NCI-H1436 treated with DMSO at 0.1 percent for 48 hours (cell line): ENCODE measurements at places on chromosomes 6 and 20.

DNA sequence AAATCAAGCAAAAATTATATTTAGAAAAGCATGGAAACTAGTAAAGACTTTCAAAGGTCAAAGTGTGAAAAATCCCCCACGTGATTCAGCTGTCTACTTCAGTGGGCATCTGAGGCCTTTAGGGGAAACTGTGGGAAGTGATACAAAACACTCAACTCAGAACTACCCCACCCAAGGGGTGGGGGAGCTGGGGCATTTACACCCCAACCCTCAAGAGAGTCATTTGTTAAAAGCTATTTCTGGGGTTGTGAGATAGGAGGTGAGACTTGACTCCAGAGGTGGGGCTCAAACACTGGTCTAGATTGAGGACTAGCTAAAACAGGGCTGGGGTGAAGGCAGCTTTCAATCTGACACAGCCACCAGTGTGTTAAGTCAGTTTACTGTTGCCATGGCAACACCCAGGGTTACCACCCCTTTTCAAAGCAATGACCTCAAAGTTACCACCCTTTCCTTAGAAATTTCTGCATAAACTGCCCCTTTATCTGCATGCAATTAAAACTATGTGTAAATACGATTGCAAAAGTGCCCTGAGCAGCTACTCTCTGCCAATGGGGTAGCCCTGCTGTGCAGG lies 9.9 kb upstream of the GTSF1L start:
- DNase-seq, result no peak

- no peak for DNase-seq
Observed at GRCh38 chr6:53360093-53360912, 11.6 kb upstream of the ELOVL5 start.

DNA sequence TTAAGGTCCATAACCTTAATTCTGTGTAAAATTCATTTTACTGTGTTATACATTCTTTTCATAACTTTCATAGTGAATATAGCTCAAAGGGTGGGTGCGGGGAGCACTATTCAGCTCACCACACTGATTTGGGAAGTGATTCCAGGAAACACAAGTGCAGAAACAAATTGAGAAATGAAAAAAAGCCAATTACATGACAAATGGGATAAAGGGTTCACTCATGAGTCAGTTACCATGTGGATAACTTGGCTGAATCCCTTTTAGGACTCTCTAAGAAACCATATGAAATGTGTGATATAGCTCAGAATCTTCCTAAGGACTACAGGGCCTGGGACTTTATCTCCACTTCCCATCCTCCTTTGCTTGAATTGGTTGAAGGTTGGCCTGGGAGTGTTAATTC lies 3.1 kb upstream of the BTN2A1 start:
- no peak for DNase-seq

DNA sequence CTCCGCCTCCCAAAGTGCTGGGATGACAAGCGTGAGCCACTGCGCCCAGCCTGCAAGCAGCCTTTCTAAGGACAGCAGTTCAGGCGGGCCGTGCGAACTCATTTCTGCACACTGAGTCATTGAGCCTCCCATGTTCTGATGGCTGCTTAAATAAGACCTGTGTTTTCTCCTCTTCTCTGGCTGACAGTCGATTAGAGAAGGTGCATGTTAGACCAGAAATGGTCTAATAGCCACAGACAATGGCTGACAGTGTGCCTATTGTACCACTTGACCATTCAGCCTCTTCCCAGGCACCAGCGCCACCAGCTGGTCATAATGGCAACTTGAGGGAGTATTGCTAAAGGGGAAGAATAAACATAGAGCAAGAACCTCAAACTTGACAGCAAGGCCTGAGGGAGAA lies 6.2 kb downstream of the CST11 start:
- DNase-seq, result no peak

DNA sequence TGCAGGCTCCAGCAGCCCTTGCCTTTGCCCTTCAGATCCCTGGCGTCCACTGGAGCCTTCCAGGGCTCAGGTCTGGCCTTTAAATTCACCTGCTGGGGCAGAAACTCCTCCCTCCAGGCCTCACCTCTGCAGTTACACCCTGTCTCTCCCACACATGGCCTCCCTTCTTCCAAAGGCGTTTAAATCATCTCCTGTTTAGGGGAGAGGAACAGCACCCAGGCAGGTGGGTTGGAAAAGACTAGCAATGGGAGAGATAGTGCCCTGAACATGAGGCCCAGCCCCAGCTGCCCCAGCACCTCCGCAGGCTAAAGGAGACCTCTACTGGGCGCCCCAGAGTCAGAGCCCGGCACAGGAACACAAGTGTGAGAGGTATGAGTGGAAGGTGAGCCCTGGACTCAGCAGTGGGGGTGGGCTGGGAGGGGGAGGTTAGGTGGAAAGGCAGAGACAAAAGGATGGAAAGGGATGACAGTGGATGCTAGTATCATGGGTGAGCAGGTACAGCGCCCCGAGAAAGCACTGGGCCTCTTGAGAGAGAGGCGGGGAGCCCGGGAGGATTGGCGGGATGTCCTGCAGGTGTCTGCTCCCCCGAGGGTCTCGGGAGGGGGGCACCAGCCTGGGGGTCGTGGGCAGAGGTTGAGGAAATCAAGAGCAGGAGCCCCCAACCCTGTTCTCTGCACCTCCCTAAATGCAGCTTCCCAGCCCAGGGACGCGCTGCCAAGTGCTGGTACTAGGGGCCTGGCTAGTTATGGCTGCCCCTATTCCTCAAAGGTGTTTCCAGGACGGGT lies at the start of gene CST9:
Gene CST9, minus strand, starts transcription at position 51 of the 785 bp plus-strand sequence. CDS start 53 bp downstream, outside the sequence.
- DNase-seq, result no peak

GRCh38 chr20:19510611-19511010 lies 247.4 kb upstream of the RIN2 start:
- DNase-seq, result no peak

- DNase-seq, result no peak
Observed at GRCh38 chr6:33845031-33845745, 41.4 kb upstream of the MLN start.

DNA sequence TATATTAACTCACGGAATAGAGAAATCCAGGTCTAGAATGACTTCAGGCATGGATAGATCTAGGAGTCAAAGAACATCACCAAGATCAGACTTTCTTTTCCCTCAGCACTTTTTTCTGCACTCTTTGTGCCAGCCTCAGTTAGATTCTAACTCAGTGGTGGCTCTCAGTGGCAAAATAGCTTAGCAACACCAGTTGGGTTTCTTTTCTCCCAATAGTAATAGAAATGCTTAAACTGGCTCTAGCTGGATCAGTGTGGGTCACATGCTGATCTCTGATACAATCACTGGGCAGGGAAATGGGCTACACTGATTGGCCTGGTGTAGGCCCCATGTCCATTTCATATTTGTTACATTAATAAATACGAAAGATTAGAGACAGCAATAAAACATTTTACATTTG lies 44.2 kb upstream of the ARFGEF2 start:
- no peak for DNase-seq

DNA sequence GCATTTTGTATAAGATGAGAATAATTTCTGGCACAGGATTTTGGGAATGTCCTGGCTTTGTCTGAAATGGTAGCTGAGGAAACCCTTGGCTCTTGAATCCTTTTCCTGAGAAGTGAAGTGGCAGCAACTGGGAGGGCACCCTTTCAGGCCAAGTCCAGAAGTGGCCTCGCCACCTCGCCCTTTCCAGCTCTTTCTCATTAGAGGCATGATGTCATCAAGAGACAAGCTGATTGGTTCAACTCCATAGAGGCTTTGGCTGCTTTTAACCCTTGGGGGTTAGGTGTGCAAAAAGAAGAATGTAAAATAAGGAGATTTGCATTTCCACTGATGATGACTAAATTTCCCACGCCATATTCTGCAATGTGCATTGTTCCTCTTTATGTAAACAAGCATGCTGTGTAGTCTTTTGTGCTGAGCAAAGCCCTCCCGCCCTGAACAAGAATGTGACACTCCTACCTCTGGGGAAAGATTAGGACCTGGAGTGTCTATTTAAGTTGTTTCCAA lies 116.5 kb downstream of the TCP11 start:
- DNase-seq, result no peak

- no peak for DNase-seq
Observed at GRCh38 chr6:17628873-17629272, 28.8 kb downstream of the FAM8A1 start.
